ENCODE measurements at places on chromosomes 11 and 22. TPM values are rescaled to one million over a fixed set of nuclear protein-coding genes. Genes with fewer than 3 reads are reported as not detected.

The ALG8 gene
- total RNA-seq = 42.4 TPM

- DNase-seq = no peak
Measured at GRCh38 chr22:37223965-37224551, 11.8 kb upstream of the SSTR3 start.

The TRIM34 gene
- total RNA-seq = 17.1 TPM

GRCh38 chr11:129815596-129816461 lies at the start of gene TMEM45B:
Gene TMEM45B (plus strand): TSS chr11:129815848. CDS start chr11:129852483, 36,635 bp downstream.
- no peak for DNase-seq

DNA sequence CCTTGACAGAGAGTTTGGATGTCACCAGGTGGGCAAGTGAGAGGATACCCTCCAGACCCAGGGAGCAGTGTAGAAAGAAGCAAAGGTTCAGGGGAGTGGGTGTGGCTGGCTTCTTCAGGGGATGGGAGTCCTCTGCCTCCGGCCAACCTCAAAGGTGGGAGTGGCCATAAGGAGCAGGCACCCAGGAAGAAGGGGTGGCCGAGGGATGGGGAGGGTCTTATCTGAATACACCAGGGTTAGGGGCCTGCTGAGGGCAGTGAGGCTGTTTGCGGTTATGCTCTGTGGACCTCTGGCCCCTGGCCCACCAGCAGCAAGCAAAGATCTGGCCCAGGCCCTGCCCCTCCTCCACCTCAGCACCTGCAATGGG lies 6.2 kb downstream of the NFAM1 start:
- no peak for DNase-seq

DNA sequence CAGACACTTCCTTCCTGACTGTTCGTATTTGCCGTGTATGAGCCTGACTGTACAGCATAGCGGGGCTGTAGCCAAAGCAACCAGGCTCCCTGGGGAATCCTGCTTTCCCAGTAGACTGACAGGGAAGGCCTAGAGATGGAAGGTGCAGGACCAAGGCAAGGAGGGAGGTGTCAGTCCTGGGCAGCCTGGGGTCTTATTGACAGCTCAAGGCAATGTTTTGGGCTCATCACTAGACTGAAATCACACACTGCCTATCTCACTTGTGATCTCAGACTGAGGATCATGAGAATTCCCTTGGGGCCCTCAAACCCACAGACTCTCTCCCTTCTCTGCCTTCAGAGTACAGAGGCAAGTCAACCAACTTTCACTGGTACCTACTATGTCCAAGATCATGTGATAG lies 346.8 kb upstream of the NARS2 start:
- DNase-seq = no peak

DNA sequence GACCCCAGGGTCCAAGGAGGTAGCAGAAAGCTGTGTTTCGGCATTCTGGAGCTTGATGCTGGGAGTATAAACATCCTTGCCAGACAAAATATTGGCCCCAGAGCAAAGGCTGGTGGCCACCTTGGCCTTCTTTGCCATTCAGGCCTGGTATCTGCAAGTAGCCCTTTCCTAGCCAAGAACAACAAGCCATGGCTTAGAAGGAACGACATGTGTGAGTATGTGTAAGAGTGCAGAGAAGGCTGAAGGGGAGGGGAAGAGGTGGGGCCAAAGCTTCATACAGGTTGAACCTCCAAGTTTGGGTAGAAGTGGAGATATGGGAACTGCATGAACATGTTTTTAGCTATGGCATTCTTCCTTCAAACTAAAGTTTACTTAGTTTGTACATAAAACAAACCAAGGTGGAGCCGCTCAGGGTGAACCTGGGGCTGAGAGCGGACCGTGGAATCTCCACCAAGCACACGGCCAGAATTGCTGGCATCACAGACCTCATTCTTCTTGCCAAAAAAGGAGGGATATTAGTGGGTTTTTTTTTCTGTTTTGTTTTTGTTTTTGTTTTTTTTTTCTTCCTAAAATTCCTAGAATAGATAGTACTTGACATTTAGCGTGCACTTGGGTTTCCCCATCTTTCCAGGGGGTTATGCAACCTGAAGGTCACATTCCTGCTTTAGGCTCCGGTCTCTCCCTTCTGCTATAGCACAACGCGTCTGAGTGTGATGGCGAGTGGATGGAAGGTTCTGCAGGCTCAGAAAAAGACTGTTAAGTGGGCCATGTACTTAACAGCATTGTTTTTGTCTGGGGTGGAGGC lies 70.9 kb downstream of the ADAMTS15 start:
- no peak for DNase-seq

- no peak for DNase-seq
Measured at GRCh38 chr11:65773784-65774411, 6.9 kb downstream of the AP5B1 start.

GRCh38 chr11:118111744-118112035 lies 24.9 kb upstream of the SMIM35 start:
- no peak for DNase-seq

DNA sequence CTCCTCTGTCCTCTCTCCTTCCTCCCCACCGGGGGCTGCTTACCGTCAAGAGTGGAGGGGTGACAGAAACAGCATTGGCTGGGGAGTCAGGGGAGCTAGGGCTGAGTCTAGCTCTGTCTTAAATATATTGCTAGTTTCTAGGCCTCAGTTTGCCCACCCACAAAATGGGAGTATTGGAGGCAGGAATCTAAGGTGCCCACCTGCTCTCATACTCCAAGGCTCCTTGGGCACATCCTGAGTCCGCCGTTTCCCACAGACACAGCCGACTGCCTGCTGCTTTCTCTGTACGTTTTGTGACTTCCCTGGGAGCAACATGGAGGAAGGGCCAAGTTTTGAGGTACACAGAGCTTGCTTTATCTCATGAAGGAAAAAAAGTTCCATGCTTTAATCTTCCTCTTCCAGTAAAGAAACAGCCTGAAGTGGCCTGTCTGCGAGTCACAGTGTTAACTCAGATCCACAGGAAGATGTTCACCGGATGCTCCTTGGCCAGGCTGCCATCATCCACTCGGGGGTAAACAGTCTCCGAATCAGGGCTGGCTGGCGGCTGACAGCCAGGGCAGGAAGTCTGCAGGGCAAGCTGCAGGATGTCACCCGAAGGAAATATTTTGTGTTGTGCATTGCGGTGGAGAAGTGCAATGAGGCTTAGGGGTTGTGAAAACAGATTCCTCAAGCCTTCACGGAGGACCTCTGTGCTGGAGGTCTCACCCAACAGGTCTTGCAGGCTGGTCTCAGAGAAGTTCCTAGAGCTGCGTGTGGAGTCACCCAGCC lies 11.0 kb upstream of the CERK start:
- DNase-seq = no peak

DNA sequence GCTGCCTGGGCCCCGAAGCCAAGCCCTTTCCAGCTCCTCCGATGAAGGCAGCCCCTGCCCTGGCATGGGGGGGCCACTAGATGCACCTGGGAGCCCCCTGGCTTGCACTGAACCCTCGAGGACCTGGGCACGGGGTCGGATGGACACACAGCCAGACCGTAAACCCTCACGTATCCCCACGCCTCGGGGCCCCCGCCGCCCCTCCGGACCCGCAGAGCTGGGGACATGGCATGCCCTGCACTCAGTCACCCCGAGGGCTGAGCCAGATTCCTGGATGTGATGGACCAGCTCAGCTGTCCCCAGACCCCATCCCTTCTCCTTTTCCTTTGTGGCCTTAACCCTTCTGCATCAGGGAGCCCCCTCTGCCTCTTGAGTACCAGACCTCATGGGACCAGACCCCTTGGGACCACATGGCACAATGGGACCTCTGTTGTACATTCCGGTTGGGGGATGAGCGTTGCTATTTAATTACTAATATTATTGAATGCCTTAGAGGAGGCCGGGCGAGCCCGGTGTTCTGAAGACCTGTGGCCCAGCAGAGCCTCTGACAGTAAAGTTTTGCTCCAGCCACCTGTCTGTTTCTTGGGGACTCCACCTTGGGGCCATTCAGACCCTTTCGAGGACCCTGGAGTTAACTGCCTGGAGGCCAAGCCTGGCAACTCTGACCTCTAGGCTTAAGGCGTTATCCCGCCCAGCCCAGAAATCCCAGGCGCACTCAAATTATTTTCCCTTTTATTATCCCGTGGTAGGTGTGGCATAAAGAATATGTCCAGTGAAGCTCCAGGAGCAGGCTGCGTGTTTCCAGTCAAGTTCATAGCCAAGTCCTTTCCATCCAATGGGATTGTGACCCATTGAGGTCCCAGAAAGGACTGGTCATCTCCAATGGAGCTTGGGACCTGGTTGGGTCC lies 3.0 kb downstream of the RASL10A start:
- no peak for DNase-seq

DNA sequence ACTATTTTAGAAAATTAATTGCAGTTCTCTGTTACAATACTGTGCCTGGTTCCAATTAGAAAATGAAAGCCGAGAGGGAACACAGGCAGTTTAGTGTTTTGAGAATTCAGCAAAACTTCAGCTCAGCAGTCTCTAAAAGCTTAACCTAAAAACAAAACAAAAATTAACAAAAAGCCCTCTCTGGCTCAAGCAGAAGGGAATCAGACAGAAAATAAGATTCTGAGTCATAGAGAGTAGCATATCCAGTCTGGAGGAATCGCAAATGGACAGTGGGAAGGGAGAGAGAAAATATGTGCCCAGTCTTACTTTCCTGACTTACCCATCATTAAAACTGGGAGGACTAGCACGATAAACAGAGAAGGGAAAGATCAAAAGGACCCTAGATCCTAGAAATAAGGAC lies 38.1 kb upstream of the CHRM4 start:
- no peak for DNase-seq

The GRM5 gene
- total RNA-seq = 0.53 TPM

DNA sequence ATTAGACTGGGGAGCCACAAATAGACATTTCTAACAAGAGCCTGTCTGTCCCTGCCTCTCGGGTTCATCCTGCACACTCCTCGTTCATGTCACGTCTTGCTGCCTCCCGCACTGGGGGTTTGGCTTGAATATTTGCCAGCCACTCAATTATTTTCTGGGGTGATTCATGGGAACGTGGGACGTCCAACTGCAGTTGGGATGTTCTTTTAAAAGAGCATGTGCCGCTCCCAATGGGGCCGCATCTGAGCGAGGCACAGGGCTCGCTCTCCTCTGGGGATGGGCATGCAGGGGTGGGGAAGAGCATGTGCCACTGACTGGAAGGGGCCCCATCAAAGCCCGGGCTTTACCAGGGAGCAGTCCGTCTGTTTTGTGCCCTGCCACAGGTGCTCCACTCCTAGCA lies 43.4 kb downstream of the PARVG start:
- DNase-seq = no peak

DNA sequence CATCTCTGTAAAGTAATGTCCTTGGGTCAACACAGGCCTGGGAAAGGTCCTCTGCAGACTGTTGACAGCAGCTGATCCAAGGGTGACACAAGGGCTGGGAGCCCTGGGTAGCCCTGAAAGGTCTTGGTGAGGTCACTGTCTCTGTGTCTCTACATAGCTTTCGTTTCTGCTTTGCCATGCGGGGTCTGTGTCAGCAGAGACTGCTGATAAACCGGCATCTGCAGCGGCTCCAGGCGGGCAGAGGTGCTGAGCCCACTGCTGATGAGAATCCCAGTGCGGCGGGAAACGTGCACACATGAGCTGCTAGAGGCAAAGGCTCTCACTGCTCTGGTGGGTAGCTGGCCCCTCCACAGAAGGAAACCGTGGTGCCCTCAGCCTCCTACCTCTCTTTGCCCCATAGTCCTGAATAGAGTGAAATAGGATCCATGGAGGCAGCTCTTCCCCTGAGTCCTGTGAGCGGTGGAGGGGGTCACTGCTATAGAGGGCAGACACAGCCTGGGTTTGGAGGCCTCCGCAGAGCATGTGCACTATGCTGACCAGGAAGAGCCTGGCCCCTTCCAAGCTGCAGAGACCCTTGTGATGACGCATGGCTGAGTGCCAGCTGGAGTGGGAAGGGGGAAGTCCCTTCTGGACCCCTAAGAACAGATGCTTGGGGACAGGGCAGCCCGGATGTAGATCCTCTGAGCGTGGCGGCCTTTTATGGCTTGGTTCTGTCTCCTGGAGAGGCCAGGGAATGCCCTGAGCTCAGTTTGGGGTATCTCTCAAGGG lies 17.8 kb upstream of the ST3GAL4 start:
- DNase-seq = no peak

DNA sequence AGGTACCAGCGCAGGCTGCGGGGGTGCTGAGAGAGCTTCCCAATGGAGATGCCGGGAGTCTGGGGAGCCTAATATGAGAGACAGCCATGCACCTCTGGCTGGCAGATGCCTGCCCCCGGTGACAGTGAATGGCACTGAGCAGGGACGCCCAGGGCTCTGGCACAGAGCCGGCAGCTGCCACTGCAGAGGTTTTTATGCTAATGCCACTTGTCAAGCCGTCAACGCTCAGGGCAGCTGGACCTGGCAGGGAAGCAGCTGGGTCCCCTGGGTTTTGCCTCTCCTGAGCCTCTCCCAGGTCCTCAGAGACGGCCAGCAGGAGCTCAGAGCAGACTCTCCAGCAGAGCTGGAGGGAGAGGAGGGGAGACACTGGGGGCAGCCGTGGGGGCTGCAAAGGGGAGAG lies 573.6 kb downstream of the BUD13 start:
- DNase-seq = no peak

The KRTAP5-11 gene
- not detected for total RNA-seq

DNA sequence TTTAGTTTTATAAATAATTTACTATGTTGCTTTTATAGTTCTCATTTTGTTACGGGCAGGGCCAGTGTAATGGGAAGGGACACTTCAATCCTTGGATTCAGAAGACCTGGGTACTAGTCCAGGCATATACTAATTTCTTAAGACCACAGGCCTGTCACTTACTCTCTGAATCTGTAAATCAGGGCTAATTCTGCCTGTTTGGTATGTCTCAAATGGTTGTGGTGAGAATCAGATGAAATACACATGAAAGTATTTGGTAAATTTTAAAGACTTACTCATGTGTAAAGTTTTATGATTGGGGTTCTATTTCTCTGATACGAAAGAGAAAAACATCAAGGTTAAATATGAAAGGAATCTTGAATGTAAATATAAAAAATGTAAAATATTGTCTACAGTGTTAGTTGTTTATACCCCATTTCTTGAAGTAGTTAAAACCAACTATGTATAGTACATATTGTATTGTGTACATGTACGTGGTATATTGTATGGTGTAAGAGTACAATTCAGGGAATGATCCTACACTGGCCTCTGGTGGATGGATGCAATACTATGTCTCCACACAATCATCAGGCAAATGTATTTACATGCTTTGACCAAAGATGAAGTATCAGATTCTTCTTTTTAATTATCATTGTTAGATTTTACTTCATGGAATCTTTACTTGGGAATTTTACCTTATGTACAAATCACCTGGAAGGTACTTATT lies 24.5 kb upstream of the RAG2 start:
- DNase-seq = no peak

The CD3E gene
- total RNA-seq = 0.32 TPM

The NRXN2 gene
- total RNA-seq = 11.5 TPM

The CCDC73 gene
- total RNA-seq = 0.05 TPM

- DNase-seq = no peak
Measured at GRCh38 chr11:111977146-111978027, 40.2 kb downstream of the DIXDC1 start.
